ENCODE measurements at places on chromosomes 11 and 22.

GRCh38 chr11:118295815-118296454 is 8.6 kb upstream of the CD3E start:
- no peak for DNase-seq

- no peak for DNase-seq
Observed at GRCh38 chr11:997907-998306, 38.6 kb downstream of the MUC6 start.

DNA sequence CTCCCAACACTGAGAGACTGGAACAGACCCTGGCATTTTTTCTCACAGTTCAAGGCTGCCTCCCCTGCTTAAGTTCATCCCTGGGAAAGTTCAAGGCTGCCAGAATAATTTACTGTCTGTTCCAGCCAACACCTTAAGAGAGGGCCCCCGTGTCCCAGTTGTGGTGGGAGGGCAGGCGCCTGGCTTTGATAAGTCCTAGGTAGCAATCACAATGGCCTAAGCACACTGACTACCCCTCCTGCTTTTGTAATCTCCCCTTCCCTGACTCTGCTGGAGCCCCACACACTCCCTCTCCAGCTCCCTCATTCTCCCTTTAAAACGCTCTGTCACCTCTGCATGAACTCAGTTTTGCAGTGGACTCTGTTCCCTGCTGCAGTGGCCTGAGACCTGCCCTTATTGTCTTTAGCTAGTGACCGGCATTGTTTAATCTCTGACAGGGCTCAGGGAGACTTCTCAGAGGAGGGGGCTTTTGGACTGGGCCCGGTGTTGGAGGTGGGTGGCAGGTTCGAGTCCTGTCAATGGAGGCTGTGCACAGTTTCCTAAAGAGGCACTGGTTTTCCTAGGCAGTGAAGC is 507.2 kb downstream of the TBC1D22A start:
- DNase-seq = no peak

DNA sequence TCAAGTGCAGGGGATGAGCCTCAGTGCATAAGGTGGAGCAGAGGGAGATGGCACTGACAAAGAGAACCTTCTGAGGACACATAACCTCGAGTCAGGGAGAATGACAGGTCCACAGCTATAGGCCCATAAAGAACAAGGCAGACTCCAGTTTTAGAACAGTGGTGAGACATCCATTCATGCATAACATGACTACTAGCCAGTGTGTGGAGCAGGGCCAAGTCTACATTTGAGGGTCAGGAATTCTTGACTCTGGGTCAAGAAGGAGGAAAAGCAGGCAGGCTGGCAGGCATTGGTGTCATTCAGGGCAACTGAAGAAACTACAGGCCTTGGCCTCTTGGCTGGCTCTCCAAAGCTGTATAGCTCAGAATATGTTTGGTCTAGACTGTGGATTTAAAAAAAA is 54.9 kb downstream of the MTNR1B start:
- no peak for DNase-seq

DNA sequence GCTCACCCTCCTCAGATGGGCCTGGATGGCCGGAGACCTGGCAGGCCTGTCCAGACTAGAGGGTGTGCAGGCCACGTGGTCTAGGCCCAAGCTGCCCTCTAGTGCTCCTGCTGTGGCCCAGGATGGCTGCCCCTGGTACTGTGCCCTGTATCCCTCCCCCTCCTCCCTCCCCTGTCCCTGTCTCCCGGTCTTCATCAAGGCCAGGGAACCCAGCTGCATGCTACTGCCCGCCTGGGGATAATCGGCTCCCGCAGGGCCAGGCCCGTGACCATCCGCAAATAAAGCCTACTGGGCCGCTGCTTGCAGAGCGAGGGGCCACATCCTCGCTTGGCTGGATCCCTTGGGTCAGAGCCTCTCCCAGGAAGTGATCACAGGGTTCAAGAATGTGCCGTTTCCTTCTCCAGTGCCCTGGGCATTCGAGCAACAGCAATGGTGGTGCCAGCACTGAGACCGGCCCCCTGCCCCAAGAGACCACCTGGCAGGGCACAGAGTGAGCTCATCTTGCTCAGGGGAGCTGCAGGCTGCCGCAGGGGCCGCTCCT is 51.1 kb downstream of the WNT7B start:
- DNase-seq = no peak

DNA sequence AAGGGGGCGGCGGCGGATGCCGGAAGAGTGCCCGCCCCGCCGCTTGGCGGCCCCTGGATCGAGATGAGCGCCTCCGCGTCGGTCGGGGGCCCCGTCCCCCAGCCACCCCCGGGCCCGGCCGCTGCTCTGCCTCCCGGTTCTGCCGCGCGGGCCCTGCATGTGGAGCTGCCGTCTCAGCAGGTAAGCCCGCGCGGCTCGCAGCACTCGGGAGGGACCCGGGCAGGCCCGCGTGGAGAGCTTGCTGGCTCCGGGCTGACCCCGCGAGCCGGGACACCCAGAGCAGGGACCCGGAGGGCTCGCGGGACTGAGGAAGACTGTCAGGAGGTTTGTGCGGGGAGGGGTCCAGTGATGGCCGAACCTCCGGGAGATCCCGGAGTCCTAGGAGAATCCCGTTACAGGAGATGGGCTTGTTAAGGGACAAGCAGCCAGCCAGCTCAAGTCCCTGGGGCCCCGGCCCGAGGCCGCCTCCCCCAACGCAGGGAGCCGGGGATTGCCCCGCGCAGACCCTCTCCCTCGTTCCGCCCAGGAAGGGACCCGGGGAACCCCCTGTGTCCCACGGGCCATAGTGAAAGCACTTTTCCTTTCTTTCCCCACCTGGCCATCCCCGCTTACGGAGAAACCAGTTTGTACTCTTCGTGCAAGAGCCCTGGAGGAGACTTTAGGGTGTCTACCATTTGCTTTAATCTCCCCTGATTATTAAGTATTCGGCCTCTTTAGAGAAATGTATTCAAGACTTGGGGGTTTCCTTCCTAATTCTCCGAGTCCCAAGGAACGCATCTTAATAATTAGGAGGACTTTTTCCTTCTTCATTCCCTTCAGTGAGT is 547 bp downstream of the UVRAG start:
- peak; percentile 19 for DNase-seq

DNA sequence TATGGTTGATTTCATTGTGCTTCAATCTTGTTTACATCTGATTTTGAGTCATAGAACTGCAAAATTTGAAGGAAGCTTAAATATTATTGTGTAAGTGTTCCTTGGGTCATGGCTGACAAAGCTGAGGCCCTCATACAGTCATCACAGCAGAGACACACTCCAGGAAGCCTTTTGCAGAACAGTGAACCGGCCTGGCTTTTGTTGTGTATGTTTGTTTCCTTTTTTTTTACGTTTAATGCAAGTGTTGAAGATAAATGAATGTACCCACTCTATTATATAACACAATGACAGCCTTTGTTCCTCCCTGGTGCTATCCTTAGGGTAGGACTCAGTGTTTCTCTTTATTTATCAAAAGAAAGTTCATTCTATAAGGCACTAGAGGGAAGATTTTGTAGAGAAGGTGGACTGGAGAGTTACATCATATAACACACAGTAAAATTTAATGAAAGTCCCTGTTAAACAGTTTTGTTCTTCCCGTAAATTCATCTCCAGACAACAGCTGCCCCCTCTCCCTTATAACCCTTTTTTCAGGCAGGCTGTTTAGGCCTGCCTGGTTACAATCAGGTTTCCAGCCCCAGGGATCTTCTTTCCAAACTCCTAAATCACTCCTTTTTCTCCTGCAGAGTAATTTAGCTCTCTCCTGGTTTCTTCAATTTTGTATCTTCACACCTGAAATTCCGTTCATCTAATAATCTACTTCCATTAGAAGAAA is 34.3 kb upstream of the CSTF3 start:
- no peak for DNase-seq

DNA sequence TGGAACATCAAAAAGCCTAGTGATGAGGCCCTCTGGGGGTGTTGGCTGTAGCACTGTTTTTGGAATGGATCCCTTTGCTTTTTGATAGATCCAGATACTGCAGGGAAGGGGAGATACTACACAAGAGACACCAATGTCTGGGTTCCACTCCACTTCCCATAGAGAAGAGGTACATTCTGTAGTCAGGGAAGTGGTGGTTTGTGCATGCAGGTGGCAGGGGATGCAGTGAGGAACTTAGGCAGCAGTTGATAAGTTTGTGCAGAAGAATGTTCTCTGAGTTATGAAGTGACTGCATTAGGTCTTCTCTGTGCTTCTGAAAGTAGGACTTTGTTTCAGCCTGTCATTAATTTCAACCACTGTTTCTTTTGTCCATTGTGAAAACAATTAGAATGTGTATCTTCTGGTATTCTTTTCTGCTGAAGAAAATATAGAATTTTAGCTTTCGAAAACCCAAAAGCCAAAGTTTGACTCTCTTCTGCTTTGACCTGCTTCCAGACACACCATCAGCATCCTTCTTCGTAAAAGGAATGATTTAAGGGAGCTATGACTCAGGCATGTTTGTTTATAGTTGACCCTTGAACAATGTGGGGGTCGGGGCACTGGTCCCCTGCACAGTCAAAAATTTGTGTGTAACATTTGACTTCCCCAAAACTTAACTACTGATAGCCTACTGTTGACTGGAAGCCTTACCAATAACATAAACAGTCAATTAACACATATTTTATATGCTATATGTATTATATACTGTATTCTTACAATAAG is 25.6 kb downstream of the PANX1 start:
- DNase-seq = no peak

- DNase-seq = no peak
Observed at GRCh38 chr22:39478441-39478850, 21.6 kb downstream of the MGAT3 start.

DNA sequence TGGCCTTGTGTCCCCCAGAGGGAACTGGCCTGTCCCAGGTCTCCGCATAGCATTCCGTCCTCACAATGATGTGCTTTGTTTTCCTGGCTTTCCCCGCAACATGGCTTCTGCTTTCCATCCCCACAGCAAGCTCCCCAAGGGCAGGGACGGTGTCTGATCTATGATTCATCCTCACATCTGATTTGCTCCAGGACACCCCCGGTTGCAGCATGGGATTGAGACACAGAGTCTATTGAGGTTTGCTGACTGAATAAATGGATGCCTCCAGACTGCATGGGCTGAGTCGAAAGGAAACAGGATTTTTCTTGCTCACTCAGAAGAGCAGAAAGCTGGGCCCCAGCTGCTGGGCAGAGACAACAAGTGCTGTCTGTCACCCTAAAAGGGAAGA is 40.2 kb downstream of the LMO1 start:
- no peak for DNase-seq
